ENCODE measurements at places on chromosomes 16 and 17.

DNA sequence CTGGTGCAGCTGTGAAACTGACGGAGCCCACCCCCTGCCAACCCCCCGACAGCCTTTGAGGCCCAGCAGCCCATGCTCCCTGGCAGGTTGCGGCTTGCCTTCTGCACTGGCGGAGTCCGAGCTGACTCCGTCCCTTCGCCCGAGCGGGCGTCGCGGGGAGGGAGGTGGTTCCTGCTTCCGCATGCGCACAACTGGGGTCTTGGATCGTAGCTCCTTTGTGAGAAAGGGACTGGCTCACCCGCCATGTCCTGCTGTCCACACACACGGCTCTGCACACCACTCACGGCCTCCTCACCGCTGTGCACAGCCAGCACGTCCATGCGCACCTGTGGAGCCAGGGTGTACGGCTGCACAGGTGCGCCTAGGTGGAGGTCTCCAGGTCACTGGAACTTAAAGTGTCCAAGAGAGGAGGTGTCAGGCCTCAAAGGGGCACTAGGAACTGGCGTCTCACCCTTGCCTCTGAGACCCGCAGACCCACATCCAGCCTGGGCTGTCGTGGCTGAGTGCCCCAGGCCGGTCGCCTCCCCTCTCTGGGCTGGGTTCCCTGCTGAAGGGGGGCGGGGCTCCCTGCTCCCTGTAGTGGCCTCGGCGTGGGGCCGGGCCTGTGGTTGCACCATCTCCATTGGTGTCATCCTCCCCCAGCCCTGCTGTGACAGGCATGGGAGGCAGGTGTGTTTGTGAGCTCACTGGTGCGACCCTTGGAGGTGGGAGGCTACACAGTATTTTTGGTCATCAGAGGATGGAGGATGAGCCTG lies 45.3 kb downstream of the JPH3 start:
- no peak for DNase-seq

- no peak for DNase-seq
Measured at GRCh38 chr16:1762196-1762878, 9.0 kb downstream of the NME3 start.

DNA sequence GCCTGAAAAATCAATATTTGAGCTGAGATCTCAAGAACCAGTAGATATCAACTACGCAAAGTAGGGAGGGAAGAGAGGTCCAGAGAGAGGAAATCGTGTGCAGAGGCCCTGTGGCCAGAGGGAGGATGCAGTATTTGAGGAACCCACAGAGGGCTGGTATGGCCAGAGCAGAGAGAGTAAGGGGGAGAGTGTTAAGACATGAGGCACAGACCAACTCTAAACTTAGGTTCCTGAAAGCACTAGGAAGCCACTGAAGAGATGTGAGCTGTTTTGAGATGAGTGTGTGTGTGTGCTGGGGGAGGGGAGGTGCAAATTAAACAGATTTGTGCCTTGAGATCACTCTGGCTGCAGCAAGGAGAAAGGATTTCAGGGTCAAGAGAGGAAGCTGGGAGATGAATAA lies 10.9 kb downstream of the SLC13A2 start:
- DNase-seq, result no peak

DNA sequence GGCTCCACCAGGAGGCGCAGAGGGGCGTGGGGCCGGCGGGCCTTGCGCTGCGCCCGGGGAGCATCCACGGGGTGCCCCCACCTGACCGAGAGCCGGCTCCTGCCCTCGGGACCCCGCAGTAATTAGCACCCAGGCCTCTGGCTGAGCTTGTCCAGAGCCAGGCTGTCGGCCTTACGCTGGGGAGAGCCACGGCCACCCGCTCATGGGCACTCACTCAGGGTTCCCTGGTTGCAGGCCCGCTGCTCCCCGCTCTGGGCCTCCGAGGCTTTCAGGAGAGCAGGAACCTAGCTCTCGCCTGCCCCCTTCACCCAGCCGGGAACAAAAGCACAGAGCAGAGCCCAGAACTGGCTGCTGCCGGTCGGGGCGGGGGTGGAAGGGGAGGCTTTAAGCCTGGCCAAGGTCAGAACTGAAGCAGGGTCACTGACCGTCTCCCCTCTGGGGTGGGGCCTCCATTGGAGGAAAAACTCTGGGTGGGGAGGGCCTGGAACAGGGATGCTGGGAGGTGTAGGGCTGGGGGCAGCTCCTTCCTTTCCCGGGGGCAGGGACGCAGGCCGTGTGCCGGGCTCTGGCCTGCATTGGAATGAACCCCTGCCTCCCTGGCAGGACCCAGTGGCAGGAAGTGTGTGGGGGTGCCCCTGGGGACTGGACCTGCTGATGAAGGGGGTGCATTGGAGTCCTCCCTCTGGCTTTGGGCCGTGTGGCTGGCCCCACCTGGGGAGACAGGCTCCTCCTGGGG lies 12.3 kb downstream of the GLIS2 start:
- DNase-seq, result peak; percentile 64

DNA sequence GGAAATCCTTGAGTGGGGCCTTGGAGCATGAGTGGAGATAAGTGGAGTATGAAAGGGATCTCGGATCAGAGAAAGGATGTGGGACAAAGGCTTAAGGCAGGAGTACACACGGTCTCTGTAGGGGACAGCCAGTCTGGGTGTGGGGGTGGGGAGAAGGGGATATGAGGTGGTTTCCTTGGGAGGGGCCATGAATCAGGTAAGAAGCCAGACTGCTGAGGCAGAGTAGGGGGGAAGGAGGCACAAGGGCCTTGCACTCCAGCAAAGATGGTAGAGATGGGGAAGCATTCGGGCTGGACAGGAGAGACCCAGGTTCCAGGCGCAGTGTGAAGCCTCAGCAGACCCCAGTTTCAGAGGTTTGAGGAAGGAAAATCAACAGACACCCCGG lies 1.6 kb downstream of the HSD11B2 start:
- DNase-seq, result no peak

- DNase-seq, result no peak
Measured at GRCh38 chr17:58315281-58315711, 13.3 kb downstream of the TSPOAP1 start.

DNA sequence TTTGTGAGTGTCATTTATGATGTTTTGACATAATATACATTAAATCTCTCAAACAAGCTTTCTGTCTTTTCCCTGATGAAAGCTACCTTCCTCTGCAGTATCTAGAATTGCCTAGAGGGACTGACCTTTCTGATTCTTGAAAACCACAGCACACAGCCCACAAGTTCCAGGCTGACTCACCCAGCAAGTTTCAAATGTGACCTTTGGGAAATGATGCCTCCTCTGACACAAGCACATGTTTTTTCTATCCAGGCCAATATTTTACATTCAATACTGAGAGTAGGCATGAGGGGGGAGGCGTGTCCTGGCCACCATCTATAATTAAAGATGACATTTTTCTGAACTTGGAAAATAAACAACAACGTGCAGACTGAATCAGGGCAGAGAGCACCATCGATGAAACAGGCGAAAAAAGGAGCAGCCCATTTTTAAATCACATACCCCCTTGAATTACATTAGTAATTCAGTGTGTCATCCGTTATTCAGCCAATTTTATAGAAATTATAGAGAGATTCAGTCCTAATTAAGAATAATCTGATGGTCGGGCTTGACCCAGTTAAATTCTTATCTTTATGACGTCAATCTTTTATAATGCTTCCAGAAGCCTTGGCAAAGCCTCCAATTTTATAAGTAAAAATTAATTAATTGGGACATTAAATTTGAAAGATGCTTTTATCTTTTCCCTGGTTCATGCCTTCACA lies 292.6 kb upstream of the CDH11 start:
- no peak for DNase-seq

DNA sequence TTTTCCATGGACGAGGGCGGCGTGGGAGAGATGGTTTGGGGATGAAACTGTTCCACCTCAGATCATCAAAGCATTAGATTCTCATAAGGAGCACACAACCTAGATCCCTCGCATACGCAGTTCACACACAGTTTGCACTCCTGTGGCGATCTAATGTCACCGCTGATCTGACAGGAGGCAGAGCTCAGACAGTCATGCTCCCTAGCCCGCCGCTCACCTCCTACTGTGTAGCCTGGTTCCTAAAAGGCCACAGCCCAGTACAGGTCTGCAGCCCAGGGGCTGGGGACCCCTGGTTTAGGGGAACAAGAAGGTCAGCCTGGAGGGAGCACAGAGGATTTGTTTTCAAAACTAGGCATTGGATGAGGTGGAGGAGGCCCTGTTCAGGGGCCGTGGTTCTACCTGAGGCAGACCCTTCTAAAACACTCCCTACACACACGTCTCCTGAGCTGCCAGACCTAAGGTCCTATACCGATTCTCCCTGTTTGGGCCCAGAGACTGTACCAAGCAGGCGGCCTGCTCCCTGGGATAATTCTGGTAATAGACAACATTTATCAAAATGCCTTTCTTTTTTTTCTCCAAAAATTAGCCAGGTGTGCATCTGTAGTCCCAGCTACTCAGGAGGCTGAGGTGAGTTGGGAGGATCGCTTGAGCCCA lies 38.6 kb downstream of the AXIN2 start:
- no peak for DNase-seq

GRCh38 chr16:974001-974601 lies 3.3 kb upstream of the LMF1 start:
- DNase-seq, result no peak

GRCh38 chr17:65020284-65020683 lies 36.3 kb downstream of the GNA13 start:
- DNase-seq, result no peak

- DNase-seq, result no peak
Measured at GRCh38 chr16:28003021-28003865, 60.3 kb downstream of the GSG1L start.

DNA sequence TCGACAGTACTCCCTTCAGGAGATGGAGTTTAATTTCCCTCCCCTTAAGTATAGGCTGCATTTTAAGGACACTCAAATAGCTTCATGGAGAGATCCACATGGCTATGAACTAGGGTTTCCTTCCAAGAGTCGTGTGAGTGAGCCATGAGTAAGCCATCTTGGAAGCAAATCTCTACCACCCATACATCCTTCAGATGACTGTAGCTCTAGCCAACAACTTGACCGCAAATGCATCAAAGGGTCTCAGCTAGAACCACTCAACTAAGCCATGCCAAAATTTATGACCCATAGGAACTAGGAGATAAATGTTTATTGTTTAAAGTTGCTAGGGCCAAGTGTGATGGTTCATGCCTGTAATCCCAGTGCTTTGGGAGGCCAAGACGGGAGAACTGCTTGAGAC lies 43.4 kb downstream of the METTL16 start:
- DNase-seq, result no peak

GRCh38 chr16:67539691-67540635 lies 11.3 kb downstream of the RIPOR1 start:
- no peak for DNase-seq

- no peak for DNase-seq
Measured at GRCh38 chr17:42819939-42820535, 4.0 kb downstream of the BECN1 start.

- DNase-seq, result no peak
Measured at GRCh38 chr17:82324566-82325285, 7.3 kb upstream of the CD7 start.

GRCh38 chr17:76063875-76064546 lies 8.3 kb downstream of the SRP68 start:
- no peak for DNase-seq

DNA sequence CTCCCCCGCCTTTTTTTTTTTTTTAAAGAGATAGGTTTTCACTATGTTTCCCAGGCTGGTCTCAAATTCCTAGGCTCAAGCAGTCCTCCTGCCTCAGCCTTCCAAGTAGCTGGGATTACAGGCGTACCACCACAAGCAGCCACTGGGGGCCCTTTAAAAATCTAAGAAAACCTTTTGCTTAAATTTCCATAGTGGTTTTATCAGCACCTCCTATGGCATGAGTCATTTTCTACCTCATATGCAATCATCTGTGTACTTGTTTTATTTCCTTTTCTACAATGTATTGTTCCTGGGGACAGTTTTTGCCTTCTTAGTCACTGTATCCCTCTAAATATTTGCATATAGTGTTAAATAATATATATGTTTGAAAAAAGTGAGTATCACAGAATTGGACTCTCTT lies 29.2 kb downstream of the GNA13 start:
- DNase-seq, result no peak

GRCh38 chr17:73575470-73576221 lies 68.6 kb downstream of the SDK2 start:
- no peak for DNase-seq

GRCh38 chr17:58304750-58305486 lies 23.7 kb downstream of the TSPOAP1 start:
- DNase-seq, result no peak

Measured in left renal pelvis (tissue), 4 donors.